ENCODE measurements at places on chromosomes 6 and 20.

- DNase-seq: no peak
Observed at GRCh38 chr6:133779916-133780695, 108.8 kb upstream of the TCF21 start.

- DNase-seq: no peak
Observed at GRCh38 chr6:159101656-159102055, 56.9 kb upstream of the TAGAP start.

- no peak for DNase-seq
Observed at GRCh38 chr6:34292954-34293353, 44.1 kb upstream of the SMIM29 start.

DNA sequence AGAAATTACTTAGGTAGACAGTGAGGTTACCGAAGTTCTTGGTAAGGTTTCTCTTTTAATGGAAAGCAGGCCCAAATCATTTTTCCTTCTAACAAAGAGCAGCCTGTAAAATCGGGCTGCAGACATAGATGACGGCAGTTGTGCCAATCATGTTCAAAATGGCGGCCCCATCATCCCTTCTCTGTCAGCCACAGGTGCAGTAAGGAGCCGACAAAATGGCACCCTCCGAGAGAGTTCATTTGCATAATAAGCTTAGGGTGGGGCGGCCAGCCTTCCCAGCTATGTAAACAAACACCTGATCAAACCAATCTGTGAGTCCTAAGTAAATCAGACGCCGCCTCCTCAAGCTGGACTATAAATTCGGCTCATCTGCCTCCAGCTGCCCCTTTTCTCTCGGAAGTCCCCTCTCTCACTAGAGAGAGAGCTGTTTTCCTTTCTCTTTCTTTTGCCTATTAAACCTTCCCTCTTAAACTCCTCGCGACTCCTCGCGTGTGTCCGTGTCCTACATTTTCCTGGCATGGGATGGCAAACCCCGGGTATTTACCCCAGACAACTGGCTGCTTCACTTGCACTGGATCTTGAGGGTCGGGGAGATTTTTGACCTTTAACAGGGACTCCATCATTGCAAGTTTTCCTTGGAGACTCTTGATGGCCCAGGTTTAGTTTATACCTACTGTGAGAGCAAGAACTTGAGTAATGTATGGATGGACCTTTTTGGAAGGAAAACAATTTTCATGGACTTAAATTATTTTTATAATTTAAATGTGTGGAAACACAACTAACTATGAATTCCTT lies 8.9 kb upstream of the DDR1 start:
- no peak for DNase-seq

DNA sequence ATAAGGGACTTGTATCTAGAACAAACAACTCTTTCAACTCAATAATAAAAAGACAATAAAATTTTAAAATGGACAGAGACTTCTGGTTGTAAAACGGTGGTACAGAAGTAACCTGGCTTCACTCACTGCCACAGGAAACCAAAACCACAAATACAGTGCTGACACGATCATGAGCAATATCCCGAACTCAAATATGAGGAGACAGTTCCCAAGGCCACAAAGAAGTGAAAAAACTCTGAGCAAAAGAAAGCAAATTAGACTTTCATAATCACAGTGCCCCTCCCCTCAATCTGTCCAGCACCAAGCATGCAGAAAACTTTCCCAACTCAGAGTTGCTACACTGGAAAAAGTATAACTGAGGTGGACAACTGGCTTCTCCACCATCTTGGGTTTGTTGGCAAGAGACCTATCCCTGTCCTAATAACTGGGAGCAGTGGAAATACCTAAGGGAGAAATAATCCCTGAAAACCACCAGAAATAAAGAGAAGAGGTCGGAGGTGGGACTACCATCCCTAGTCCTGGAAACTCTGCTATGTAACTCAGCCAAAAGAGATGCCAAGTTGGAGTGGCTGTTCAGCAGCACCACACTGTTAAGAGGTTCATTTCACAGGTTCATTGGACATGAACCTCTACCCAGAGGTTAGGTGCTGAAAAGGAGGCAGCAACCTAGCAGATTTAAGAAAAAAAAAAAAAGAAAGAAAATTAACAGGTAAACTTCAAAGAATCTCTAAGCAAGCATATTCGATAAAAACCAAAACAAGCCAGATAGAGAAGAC lies 55.5 kb downstream of the REV3L start:
- no peak for DNase-seq

GRCh38 chr6:62803094-62803493 lies 408.2 kb upstream of the FKBP1C start:
- DNase-seq: no peak

DNA sequence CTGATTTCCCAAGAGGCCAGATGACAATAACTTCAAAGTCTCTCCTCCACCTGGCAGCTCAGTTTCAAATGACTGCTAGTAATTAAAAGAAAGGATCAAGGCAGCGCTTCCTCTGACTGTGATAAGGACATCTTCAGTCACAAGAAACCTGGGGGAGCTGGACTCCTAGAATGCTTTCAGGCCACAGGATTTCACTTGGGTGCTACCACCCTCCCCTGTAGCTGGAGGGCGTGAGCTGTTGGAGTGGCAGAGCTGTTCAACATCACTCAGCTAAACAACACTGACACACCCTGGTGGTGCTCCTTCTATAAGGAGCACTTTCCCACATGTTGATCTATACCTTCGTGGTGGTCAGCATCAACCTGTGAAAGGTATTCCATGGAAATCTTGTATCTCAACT lies 2.2 kb upstream of the CNR1 start:
- DNase-seq: no peak

All from hematopoietic multipotent progenitor cell treated with erythropoietin and hydrocortisone succinate and interleukin-3 and kit ligand, for 17 days (in vitro differentiated cells).